ENCODE measurements at places on chromosomes 13 and 19.

DNA sequence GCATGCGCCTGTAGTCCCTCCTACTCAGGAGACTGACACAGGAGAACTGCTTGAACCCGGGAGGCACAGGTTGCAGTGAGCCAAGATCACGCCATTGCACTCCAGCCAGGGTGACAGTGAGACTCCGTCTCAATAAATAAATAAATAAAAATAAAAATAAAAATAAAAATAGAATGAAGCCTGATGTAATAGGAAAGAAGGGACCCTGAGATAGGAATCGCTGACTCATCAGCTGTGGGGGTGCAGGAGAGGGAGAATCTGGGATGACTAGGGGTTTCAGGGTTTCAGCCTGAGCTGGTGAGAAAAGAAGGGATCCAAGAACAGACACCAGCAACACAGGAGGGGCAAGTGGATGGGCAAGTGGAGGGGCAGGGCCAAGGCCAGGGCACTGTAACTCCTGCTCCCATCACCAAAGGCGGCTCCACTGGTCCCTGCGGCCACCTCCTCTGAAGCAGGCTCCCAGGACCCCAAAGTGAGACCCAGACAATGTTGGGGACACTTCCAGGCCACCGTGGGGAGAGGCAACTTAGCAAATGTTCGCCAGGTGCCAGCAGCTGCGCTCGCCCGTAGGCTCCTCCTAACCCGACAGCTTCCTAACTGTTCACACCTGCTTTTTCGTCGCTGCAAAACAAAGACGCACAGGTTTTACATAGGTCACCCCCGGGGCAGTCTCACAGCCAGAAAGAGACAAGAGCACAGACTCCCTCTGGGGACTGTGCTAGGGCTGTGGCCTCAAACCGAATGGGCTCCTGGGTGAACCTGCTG is 1.2 kb downstream of the HAUS8 start:
- no peak for DNase-seq

- DNase-seq: peak; percentile 74
Measured at GRCh38 chr19:1269478-1270212, 513 bp downstream of the CIRBP start.

DNA sequence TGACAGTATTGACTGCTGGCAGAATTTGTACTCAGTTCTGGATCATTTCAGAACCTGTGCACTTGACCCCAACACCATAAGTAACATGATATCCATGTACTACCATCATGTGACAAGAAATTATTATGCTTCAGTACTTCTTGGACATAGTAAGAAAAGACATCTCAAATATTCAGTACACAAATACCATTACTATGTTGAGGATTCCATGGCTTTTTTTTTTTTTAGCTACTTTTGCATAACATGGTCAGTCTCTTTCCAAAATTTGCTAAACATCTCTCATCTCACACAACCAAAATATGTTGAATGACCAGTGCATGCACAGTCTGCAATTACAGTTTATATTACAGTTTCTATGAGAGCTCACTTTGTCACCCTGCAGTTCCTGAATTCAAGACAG is 85.3 kb downstream of the FLT1 start:
- DNase-seq: no peak

DNA sequence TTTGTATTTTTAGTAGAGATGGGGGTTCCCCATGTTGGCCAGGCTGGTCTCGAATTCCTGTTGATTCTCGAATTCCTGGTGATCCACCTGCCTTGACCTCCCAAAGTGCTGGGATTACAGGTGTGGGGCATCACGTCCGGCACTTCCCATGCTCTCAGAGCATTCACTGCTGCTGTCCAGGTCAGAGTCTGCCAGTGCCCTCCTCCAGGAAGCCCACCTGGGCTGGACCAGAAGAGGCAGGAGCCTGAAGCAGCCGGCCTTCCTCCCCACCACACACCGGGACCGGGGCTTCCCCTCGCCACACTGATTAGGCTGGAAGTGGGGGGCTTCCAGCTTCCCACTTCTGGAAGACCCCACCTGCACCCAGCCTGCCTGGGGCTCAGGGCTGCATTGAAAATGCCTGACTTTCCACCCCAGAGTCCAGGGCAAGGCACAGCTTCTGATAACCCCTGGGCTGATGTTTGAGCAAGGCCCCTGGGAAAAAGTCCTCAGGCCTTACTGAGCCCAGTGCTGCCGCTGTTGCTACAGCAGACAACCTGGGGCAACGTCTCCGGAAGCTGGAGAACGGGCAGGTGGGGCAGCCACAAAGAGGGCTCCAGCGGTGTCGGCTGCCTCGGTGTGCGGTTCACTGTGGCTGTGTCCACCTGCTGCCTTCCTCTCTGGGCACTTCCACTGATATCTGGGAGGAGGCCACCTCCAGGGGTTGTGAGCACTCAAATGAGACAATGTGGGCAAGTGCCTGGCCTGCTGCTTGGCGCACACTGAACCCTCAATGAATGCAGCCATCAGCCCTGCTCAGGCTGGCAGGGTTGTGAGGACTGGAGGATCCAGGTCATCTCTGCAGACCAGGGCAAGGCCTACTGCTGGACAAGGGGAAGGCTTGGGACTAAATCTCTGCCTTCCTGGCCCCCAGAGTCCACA is 22.6 kb downstream of the CEBPA start:
- no peak for DNase-seq

GRCh38 chr13:25770601-25771000 is 281.2 kb downstream of the SHISA2 start:
- DNase-seq: no peak

GRCh38 chr13:61831026-61831425 is 415.4 kb upstream of the PCDH20 start:
- no peak for DNase-seq

DNA sequence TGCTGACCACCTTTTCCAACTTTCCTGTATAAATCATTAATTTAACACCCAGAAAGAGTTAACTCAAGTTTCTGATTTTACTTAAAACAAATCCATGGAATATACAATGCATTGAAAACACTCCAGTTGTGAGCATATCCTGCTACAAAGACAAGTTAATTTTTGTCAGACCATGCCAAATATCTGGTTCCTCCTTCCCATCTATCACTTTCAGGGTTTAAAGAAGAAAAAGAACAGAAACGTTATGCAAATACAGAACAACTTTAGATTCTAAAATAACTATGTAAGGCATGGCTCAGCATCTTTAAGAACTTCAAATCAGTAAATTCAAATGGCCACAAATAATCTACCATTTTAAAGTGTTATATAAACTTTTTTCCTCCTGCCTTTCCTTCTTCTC is 14.9 kb downstream of the MRPS31 start:
- DNase-seq: no peak

DNA sequence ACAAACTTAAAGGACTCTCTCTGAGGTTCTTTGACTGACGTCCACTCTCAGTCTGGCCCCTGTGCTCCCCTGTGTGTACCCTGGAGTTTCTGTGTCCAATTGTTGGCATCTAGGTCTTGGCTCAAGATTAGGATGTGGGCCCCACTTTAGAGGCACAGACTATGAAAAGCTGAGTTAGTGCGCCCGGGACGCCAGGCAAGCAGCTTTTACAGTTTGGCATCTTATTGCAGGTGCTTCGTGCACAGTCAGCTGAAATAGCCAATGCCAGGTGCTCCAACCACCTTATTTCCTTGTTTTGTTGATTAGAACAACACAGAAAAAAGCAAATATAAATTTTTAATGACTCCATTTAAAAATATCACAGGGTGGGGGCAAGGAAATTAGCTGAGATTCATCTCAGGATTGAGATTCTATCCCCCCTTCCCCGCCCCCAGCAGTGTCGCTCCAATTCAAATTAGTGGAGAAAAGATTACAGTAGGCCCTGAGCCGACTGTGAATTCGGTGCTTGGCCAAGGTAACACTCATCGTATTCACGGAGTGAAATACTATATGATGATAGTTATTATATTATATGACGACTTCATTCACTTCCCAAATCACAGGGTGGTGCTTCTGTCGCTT is 4.3 kb downstream of the SOX1 start:
- no peak for DNase-seq

DNA sequence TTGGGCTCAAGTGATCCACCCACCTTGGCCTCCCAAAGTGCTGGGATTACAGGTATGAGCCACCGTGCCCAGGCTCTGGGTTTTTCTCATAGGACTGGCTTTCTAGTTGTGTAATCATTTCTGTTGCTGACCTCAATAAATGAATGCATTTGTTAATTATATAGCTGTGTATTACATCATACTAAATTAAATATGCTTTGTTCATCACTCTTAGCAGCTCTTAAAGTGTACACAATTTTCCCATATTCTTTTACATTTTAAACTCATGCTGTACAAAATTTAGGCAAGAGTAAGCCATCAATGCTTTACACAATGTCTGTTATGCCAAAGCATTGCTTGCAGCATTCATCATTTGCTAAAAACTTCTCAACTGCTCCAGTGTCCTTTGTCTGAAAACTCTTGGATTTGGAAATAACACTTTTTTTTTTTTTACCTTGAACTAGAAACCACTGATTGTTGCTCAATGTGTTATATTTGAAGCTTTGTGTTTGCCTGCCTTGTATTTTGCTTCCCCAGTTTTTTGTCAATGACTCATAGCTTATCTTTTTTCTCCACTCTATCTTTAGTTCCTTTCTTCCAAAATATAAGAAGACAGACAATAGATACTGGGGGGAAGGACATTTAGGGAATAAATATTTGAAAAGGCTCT is 31.4 kb downstream of the CCDC122 start:
- no peak for DNase-seq

GRCh38 chr19:17576758-17577456 is 21.5 kb downstream of the COLGALT1 start:
- DNase-seq: no peak

DNA sequence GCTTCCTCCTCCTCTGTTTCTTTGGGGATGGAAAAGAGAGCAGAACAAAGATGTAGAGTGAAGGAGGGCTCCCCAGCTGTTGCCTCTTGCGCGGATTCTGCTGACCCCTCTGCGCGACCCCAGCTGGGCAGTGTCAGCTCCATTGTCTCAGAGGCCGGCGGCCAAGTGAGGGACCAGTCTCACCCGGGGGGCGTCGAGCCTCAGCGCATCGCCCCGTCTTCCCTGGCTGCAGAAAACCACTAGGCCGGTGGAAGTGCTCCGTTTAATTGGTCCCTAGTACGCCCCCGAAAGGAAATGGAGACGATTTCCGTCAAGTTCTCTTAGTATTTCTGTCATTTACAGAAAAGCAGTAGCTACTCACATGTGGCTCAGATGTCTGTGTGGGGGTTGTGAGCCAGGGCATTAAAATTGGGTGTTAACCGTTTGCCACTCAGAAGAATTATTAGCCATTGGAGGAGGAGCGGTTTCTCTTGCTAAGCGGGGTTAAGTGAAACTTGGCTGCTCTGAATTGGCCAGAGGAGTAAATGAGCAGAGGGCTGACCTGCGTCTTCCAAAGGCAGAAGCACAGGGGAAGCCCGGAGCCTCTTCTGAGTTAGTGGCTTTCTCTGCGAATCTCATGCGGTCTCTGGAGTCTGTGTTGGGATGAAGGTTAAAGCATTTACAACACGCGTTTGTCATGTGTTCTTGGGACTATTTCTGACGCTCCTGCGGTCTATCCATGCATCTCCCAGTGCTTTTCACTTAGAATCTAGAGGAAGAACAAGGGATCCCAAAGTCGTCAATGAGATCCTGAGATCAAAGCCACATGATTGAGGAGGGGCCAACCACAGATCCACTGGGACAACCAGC is 132.8 kb upstream of the MYO16 start:
- DNase-seq: no peak

GRCh38 chr13:48748681-48749080 is 95.0 kb downstream of the CYSLTR2 start:
- DNase-seq: no peak

DNA sequence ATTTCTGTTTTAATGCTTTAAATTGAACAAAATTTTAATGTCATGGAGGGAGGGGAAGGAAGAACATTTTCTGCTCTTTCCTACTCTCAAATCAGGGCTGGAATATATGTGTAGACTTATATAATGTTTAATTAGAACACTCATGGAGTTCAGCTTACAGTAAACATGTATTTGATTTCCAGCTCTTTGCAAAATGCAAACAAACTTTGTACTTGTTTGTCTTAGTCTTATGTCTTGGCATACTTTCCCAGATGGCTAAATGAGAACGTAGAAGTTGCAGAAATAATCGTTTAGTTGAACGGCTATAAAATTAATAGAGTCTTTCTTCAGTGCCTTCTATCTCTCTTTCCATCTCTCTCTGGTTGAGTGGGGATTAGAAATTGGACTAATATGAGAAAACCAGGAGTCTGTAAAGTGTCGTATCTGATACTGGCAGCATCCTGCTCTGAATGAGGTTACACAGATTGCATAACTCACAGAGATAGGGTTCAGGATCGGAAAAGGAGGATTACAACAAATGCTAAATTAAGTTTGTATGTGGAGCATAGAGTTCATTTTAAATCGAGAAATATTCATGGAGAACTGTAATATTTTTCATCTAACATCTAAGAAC is 82.3 kb downstream of the FGF9 start:
- DNase-seq: no peak

GRCh38 chr19:48319647-48320541 is 5.5 kb upstream of the EMP3 start:
- peak; percentile 54 for DNase-seq

DNA sequence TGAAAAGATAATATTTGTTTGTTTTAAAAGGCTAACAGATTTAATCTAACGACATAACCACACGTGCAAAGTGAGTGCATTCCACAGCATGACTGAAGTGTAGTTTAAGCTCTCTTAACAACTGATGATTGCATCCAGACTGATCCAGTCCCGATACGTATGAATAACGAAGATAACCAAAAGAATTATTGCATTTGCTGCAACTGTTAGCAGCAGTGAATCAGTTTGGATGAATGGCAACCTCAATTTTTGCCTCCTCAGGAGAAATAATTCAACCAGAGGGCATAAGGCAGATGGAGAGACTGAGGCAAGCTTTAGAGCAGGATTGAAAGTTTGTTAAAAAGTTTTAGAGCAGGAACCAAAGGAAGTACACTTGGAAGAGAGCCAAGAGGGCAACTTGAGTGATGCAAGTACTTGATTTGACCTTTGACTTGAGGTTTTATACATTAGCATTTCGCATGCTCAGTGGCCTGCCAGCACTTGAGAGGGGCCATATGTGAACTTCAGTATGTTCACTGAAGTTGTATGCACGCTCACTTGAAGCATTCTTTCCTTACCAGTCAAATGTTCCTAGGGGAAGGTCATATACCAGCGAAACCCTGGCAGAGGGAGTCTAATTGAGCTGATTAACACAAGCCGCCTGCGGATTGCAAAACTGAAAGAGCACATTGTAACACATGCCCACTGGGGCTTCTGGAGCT is 835.0 kb upstream of the PCDH20 start:
- no peak for DNase-seq

GRCh38 chr13:30149248-30149647 is 158.1 kb downstream of the KATNAL1 start:
- DNase-seq: no peak

- DNase-seq: no peak
Measured at GRCh38 chr13:28499609-28500008, 4.7 kb upstream of the FLT1 start.

All from stimulated activated CD4-positive, alpha-beta T cell treated with anti-CD3 and anti-CD28 coated beads, Interleukin-12 subunit alpha, Interleukin-12 subunit beta, amount 100 ng/mL, for 24 hours (primary cell).